Activated naive CD8-positive, alpha-beta T cell treated with anti-CD3 and anti-CD28 coated beads for 36 hours (primary cell): ENCODE measurements at places on chromosomes 4 and X. TPM values are rescaled to one million over a fixed set of nuclear protein-coding genes. Genes with fewer than 3 reads are reported as not detected.

DNA sequence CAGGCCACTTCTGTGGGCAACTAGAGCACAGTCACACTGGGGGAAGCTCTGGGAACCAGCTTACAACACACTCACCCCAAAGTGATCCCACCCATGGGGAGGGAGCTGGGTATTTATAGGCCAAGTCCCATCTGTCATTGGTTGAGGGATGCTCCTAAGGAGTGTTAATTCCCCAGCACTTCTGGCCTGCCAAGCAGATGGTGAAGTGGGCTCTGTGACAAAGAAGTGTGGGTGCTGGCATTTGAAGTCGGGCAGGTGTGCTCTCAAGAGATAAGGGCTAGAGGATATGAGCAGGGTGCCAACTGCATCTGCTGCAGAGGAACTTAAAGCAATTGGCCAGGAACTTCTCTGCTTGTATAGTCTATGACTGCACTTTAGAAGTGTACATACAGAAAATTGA lies 30.9 kb downstream of the PTCHD1 start:
- no peak for DNase-seq

DNA sequence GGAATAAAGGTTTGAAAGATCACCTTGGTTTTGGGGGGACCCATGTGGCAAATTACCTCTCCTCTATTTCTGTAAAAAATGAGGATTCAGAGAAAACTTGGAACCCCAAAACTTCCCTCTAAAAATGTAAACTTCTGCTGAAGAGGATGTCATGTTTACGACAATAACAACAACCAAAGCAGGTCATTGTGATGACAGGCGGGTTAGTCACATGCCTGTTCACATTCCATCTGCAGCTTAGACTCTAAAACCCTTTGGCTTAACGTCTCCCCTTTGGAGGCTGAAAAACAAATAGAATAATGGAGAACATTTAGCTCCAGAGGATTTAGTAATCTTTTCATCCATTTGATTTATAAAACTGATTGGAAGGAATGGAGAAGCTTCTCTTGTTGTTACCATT lies 75.0 kb upstream of the FAM9C start:
- no peak for DNase-seq

- DNase-seq: no peak
Measured at GRCh38 chr4:107935246-107935645, 3.9 kb downstream of the CYP2U1 start.

GRCh38 chr4:185359767-185360446 lies 35.8 kb downstream of the LRP2BP start:
- no peak for DNase-seq

- DNase-seq: no peak
Measured at GRCh38 chr4:54898656-54899340, 226.6 kb downstream of the KDR start.

- DNase-seq: peak; percentile 14
Measured at GRCh38 chr4:6362896-6363295, 93.2 kb downstream of the WFS1 start.

- no peak for DNase-seq
Measured at GRCh38 chr4:17580969-17581368, 4.0 kb downstream of the LAP3 start.

GRCh38 chr4:106851726-106852125 lies 184.4 kb downstream of the DKK2 start:
- no peak for DNase-seq

DNA sequence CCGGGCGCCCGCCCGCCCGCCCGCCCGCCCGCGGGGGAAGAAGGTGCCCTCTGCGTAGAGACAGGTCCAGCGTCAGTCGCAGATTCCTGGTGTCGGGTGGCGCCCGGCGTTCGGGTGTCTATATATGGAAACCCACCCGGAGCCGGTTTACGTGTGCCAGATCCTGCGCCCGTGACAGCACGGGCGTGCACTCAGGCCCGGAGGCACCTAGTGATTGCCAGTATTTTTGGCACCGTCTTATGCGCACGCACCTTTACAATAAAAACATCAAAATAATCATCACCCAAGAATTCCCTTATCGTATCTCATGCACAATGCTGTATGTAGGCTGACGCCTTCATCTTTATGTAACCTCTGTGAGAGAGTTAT lies 519 bp downstream of the SLC25A4 start:
- DNase-seq: no peak

DNA sequence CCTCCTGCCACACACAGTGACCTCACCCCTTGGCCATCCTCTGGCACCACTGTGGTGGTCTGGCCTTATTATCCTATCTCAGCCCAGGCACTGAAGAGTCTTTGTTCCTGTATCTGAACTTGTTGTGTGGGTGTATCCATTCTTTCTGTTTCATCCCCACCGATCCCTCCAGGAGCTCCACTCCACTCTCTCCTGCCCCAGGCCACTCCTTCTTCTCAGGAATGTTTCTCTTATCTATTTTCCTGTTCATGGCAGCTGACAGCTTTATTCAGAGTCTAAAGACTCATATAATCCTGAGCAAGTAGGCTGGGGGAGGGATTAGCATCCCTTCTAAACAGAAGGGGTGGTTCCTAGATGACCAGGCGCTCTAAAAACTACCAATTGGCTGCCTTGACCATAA lies 150.0 kb downstream of the ANAPC10 start:
- DNase-seq: no peak

DNA sequence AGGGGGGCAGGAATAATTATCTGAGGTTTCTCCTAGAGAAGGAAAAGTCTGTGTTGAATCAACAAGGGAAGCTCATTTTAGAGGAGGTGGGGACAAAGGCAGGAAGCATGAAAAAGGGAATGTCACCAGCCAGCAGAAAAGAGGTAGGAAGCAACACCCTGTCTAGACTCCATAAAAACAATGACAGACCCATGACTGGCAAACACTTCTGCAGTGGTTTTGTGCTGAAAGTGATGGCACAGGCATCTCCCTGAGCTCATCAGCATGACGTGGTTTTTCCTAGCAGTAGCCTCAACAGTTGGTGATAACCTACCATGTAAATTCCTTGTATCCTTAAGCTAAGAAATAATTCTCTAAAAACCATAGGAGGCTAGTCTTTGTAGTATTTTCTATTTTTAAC lies 110.7 kb upstream of the GALNT7 start:
- DNase-seq: no peak

DNA sequence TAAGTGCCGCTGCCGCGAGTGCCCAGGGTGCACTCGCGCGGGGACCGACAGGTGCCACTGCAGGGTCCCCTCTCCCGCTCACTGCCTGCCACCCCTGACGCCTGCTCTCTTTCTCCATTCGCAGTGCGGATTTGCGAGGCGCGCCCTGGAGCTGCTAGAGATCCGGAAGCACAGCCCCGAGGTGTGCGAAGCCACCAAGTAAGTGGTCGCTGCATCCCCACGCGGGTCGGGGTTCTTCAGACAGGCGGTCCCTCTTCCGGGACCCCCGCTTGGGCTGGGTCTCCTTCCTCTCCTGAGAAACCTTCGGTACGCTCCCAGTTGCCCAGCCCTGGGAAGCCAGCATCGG lies 547 bp downstream of the GUCY1A1 start:
- DNase-seq: peak; percentile 24

- DNase-seq: peak; percentile 0
Measured at GRCh38 chr4:133154725-133155124, 5.6 kb downstream of the PCDH10 start.

DNA sequence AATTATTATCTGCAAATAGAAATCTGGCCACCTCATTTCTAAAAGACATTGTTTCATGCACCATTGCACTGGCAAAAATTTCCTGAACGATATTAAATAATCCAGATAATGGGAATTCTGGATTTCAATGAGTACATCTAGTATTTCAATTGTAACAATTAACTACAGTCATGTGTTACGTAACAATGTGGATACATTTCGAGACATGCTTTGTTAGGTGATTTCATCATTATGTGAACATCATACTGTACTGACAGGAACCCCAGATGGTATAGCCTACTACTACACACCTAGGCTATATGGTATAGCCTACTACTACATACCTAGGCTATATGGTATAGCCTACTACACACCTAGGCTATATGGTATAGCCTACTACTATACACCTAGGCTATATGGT lies 14.8 kb downstream of the LAMTOR3 start:
- DNase-seq: no peak

- no peak for DNase-seq
Measured at GRCh38 chr4:55758570-55758969, 61.0 kb upstream of the EXOC1L start.

- no peak for DNase-seq
Measured at GRCh38 chr4:37687194-37687562, 1.0 kb upstream of the RELL1 start.

GRCh38 chrX:97060020-97060419 lies 176.3 kb downstream of the RPA4 start:
- DNase-seq: no peak

DNA sequence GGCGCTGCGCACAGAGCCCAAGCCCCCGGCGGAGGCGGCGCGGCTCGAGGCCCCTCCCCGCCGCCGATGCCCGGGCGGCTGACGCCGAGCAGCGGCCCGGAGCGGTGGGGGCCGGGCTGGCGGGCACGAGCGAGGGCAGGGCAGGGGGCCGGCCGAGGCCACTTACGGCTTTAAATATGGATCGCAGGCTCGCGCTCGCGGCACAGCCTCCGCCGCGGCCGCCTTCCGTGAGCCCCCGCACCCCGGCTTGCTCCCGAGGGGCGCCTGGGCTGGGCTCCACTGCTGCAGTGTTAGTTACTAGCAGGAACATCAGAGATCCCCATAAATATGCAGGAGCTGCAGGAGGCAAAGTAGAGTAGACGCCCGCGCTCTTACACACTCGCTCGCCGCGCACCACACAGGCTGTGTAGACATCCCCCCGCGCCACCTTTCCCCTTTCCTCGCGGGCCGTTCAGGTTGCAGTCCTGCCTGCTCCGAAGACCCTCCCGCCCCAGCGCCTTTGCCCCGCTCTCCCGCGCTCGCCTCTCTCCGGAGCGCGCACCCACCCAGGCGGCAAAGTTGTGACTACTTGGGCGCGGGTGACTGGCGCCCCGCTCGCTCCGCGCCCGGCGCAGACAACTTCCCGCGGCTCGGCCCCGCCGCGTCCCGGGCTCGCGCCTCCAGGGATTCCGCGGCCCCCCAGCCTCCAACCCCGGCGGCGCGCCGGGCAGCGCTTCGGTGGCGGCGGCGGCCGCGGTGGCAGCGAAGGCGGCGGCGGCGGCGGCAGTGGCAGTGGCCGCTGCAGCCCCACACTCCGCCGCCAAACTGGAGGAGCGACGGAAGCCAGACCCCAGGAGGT lies 152.0 kb upstream of the SLC4A4 start:
- DNase-seq: peak; percentile 49

GRCh38 chrX:152814048-152814447 lies 16.5 kb downstream of the CETN2 start:
- no peak for DNase-seq

GRCh38 chr4:26171941-26172340 lies 148.9 kb upstream of the RBPJ start:
- DNase-seq: no peak

DNA sequence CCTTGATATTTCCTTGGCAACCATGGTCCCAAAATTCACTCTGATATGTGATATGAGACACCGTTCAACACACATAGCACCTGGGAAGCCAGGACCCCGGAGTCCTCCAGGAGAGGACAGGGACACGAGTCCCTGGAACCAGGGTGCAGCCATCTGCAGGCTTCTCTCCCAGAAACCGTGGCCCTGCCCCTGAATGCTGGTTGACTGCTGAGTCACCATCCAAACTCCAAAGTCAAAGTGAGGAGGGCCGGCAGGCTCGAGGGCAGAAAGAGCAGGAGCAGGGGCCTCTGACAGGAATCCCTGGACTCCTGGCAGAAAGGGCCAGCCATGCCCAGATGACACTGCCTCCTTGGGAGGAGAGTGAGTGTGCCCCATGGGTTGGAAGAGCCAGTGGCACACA lies 6.9 kb upstream of the PNMA6A start:
- DNase-seq: no peak

- DNase-seq: peak; percentile 35
Measured at GRCh38 chr4:165208741-165209388, 1.5 kb downstream of the KLHL2 start.

GRCh38 chr4:34417160-34417559 lies 1827.2 kb downstream of the ARAP2 start:
- no peak for DNase-seq

DNA sequence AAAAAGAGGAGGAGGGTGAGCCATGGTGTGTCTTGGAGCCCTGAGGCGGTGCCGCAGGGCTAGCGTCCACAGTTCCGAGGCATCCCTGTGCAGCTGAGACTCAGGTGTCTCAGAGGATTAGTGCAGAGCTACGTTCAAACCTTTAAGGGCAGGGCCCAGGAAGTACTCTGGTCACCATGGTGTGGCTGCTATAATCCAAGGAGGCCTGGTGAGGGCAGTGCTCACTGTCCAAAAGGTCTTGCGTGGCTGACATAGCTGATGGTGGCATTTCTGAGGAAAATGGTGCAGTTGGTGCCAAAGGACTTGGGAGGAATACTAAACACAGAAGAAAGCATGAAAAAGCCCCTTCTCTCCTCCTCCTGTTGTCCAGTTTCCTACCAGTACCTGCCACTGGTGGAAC lies 146.9 kb downstream of the DCHS2 start:
- no peak for DNase-seq

- no peak for DNase-seq
Measured at GRCh38 chrX:39335513-39336235, 534.4 kb downstream of the MID1IP1 start.

GRCh38 chrX:151151665-151152267 lies 24.6 kb upstream of the GPR50 start:
- no peak for DNase-seq

DNA sequence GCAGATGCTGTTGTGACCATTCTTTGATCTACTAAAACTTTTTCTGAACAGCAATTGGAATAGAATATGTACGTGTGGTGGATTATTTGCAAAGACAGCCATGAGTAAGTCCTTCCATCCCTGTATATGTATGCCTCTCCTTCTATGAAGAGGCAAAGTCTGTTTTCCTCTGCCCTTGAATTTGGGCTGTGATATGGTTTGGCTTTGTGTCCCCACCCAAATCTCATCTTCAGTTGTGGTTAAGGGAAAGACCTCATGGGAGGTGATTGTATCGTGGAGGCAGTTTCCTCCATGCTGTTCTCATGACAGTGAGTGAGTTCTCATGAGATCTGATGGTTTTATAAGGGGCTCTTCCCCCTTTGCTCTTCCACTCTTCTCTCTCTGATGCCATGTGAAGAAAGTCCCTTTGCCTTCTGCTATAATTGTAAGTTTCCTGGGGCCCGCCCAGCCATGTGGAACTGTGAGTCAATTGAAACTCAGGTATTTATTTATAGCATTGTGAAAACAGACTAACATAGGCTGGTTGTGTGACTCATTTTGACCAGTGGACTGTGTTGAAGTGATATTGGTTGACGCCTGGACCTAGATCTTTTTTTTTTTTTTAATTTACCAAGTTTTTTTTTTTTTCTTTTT lies 108.3 kb upstream of the CAMK2D start:
- DNase-seq: peak; percentile 66

- no peak for DNase-seq
Measured at GRCh38 chrX:65772842-65773241, 105.4 kb downstream of the MSN start.

GRCh38 chrX:80876877-80877276 lies 67.2 kb upstream of the BRWD3 start:
- DNase-seq: no peak

GRCh38 chr4:3781997-3782930 lies 16.1 kb downstream of the ADRA2C start:
- DNase-seq: no peak

The USP17L5 gene
- total RNA-seq: not detected

The PRRG3 gene
- total RNA-seq: not detected

The GRIA3 gene
- total RNA-seq: not detected

The CYBB gene
- total RNA-seq: 0.76 TPM

The GLA gene
- total RNA-seq: 51.3 TPM

The CXCL9 gene
- total RNA-seq: 2.2 TPM

The TLR10 gene
- total RNA-seq: 0.29 TPM

The MAML3 gene
- 2.3 TPM for total RNA-seq
